ENCODE measurements at places on chromosomes 3 and 15.

- no peak for DNase-seq
These were observed 30.4 kb upstream of the AEN start for GRCh38 chr15:88590759-88591158.

GRCh38 chr3:29258161-29258560 is 22.7 kb upstream of the RBMS3 start:
- DNase-seq = no peak

GRCh38 chr3:152945556-152945955 is 110.6 kb downstream of the P2RY1 start:
- DNase-seq = no peak

- no peak for DNase-seq
These were observed 101.2 kb upstream of the WNT5A start for GRCh38 chr3:55588146-55588765.

DNA sequence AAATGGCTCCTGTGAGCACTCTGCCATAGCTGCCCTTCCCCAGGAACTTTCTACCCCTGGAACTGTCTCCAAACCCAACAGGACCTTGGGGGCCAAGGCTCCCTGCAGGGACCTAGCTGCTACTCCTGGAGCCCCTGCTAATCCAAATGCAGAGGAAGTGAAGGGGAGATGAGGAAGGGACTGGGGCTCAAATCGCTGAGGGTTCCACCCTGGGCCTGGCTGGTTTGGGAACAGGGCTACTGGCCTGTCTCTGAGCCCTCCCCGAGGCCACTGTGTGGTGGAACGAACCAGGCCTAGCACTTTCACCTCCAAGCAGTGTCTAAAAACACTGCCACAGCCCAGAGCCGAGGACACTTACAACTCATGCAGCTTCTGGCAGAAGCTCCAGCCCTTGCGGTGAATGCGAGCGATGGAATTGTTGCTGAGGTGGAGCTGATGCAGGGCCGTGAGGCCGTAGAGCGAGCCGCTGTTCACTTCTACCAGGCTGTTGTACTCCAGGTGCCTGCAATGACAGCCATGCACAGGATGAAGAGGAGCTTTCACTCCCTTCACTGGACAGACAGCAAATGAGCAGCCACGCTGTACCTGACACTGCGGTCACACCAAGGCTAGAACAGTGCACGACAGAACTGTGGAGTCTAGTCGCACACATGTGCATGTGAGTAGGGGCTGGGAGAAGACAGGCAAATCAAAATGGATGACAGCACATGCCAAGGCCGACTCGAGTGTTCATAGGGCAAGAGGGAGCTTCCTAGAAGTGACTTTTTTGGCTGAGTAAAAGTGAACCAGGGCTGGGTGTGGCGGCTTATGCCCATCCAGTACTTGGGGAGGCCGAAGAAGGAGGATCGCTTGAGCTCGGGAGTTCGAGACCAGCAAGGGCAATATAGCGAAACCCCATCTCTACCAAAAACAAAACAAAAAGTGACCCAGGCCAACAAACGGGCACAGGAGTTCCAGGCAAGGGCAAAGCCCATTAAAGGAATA is 90.8 kb downstream of the LRIG1 start:
- DNase-seq = no peak

- DNase-seq = no peak
These were observed 888.3 kb downstream of the PLOD2 start for GRCh38 chr3:145272684-145273083.

GRCh38 chr3:169384573-169384972 is 278.9 kb downstream of the MECOM start:
- no peak for DNase-seq

- DNase-seq = no peak
These were observed 16.3 kb downstream of the CAND2 start for GRCh38 chr3:12812812-12813211.

DNA sequence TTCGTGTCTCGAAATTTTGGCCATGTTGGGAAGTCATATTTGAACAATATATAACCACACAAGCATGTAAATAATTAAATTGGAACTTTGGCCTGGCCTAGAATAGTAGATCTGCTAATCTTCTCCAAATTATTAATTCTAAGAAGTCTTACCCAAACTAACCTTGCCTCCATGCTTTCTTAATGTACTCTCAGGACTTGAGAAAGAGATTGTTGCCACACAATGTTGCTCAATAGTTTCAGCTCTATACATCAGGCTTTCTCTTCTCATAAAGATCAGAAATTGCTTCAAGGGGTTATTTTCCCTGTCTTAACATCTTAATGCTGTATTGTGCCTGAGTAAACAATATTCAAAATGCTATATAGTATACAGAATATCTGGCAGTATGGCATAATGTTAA is 202.7 kb upstream of the LRIG1 start:
- DNase-seq = no peak

- no peak for DNase-seq
These were observed 770.4 kb upstream of the SEMA6D start for GRCh38 chr15:46946953-46947352.

DNA sequence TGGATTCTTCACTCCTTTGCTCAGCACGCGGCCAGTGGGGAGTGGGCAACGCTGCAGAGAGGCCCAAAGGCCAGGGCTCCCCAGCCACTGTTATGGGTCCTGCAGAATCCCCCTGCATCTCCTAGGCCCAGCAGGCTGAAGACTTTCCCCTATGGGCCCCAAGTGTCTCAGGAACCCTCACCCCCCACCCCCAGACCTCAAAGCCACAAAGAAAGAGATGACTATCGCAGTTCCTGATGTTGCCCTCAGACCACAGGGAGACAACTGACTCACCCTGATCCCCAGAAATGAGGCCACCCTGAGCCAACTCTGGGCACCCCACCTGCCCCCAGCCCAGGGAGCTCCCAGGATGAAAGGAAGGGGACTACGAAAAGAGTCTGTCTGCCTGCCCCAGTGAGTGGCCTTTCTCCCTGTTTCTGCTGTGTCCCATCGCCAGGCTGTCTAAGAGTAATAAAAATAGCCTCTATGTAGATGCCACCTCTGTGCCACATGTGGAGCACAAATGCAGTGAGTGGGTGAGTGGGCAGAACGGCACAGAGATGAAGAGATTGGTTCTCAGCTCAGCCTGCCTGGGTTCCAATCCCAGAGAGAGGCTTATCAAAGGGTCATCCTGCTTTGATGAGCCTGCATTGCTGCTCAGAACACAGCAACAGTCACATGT is 283.0 kb downstream of the UACA start:
- peak; percentile 34 for DNase-seq

DNA sequence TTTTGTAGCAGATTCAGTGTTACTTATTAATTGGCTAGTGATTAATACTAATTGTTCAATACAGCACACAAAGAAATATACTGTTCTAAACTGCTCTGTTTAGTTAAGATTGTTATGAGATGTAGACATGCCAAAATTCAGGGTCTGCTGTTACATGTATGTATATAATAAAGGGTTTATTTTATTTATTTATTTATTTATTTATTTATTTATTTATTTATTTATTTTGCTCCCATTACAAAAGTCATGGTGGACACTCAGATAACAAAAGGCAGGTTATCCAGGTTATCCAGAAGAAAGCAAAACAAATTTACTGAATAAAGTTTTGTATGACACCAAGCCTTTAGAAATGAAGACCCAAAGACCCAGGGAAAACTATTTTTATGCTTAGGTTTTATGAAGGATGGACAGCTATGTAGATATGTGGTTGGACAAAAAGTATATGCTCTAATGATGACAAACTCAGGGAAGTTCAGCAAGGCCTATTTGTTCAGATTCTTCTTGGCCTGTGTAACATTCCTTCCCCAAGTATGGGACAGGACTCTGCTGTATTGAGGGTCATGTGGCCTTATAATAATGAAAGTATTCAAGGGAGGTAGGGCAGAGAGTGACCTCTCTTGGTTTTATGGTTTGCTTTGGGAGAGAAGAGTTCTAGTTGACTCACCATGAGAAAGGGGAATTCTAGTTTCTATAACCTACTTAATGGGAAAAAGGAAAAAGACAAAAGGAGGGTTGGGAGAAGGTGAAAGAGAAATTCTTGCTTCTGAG is 1056.8 kb downstream of the ROBO2 start:
- DNase-seq = no peak

DNA sequence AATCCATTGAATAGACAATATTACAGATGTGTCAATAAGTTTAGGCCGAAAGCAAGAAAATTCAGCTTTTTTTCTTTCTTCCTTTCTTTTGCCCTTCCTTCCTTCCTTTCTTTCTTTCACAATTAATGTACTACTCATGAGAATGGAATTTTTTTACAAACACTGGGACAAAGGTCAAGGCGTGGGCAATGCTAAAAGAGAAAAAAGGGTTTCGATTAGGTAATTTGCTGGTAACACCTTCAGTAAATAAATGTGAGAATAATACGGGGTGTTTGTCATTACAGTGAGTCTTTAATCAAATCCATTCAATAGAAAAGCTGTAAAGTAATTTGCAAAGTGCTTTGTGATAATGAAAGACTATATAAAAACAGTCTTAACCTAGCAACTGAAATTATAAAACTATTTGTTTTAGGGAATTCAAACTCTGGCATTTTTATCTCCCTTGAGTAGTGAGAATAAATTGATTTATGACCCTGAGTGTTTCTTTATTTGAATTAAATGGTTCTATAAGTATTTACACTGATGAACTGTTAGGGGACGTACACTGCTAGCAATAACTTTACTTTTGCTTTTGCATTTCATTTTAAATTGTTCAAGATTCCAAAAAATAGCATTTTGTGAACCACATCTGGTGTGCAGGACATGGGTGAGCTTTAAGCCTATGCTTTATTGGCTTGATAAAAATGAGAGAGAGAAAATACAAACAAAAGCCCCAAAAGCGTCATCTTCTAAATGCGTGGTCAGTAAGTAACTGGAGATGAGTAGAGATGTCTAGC is 104.2 kb upstream of the THRB start:
- DNase-seq = no peak

GRCh38 chr3:869269-869668 is 223.6 kb upstream of the CNTN6 start:
- no peak for DNase-seq

DNA sequence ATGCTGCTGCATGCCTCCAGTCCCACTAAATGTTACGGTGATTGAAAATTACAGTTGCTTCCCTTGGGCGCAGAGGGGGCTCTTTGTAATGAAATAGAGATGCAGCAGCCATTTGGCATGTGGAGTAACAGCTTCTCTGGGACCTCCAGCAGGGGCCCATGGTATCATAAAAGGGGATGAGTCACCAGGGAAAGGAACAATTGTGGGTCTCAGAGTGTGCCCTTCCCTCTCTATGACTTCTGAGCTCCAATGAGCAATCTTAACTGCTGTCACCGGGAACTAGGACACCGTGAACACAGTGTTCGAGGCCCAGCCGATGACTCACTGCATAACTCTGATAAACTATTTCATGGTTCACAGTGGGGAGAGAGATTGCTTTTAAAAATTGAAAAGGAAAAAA is 164.8 kb upstream of the NUDT16 start:
- DNase-seq = no peak

DNA sequence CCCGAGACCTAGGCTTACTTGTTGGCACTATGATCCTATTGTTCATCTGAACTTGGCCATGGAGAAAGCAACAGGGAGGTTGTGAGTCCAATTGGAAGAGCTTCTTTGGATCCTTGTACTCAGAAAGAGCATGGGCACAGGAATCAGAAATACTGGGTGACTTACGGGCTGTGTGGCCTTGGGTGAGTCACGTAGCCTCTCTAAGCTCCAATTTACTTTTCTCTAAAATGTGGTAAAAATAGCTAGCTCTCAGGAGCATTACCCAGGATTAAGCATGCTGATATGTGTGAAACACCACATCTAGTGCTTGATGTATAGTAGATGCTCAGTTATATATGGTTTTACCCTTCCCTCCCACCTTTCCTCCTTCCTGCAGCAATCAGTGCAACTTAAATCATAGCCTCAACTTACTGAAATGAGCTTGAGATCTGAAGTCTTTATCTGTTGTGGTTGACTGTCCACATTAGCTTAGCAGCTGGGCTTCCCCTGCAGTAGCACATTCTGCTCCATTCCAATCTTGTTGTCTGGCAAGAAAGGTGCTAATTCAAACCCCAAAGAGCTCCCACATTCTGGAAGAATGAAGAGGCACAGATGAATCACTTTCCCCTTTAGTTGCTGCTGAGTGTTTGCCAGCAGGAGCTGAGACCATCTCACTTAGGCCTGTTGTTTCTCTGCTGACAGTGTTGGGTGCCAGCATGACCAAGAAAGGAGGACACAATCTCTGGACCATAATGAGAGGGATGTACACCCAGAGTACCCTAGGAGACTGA is 299.1 kb upstream of the TRIM42 start:
- DNase-seq = no peak

DNA sequence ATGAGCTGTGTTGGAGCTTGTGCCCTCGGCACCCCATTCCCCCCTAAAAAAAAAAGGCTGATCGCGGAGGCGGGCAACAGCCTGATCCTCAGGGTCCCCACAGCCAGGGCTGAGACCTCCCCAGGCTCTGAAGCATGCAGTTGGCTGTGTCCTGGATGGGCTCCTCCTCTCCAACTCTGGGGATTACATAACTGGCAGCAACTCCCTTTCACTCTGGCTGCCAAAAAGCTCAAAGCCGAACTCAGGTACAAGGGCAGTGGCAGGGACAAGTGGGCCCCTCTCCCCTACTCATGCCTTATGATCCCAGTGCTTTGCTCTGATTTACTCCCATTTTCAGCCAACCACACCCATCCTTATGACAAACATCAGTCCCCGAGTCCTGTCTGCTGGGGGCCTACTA is 18.3 kb downstream of the TPRA1 start:
- DNase-seq = no peak

DNA sequence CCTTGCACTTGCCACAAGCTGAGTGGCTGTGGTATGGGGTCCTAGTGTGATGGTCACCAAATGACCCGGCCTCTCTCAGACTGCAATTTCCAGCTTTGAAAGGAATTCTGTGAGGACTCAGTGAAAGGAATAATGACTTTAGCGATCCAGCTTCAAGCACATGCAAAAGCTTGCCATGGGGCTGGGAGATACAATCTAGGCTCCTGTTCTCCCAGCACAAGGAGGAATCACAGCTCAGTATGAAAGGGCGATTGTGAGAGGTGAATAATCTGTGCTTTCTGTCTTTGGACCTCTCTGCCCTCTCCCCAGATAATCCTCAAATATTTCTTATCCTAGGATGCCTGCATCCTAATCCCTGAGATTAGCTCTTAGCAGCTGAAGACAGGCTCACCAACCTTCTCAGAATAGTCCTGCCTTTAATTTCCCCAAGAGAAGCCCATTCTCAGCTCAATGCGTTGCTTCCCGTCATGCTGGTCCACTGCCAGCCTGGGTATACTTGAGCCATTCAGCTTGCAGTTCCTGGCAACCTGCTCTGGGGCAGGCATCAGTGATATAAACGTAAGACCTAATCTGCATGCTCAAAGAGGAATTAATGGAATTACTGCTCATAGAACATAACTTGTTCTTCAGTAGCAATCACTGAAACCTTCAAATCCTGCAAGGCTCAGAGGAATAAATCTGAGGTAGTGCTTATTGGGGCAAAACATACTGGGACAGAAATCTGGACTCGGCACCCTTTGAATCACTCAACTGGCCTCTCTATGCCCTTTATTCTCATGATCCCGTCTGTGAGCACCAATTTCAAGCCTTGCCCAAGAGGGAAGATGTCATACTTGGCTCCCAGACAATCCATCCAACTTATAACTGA is 15.1 kb downstream of the TLNRD1 start:
- no peak for DNase-seq

Measured in stimulated activated CD8-positive, alpha-beta memory T cell treated with anti-CD3 and anti-CD28 coated beads, Interleukin-15, amount 100 ng/mL, for 1 hour (primary cell).